ENCODE measurements at places on chromosomes 1 and 21. TPM values are rescaled to one million over a fixed set of nuclear protein-coding genes. Genes with fewer than 3 reads are reported as not detected.

Gene ALDH9A1
- total RNA-seq, result 43.8 TPM

Gene IFFO2
- total RNA-seq, result 36.8 TPM

Gene ZNF593OS
- total RNA-seq, result not detected

Gene CD164L2
- not detected for total RNA-seq

Gene PLPPR4
- not detected for total RNA-seq

Gene AVPR1B
- total RNA-seq, result not detected

DNA sequence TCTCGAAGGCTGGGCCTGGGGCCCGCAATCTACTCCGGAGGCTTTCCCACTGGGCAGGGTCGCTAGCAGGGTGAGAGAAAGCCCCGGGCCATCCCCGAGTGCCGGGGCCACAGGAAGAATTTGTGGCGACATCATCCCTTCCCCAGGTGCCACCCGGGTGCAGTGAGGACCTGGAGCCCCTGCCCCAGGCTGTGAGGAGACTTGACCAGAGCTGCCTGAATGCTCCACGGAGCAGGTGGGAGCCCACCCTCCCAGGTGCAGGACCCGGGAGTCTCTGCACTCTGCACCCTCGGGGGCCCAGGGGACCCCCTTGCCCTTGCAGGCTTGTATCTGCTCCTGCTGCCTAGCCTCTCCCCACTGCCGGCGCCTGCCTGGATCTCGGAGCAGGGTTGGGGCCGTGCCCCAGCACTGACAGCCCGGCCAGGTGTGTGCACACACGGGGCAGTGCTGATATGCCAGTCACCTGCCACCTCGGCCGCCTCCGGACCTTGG is 67.5 kb upstream of the RGS7 start:
- no peaks in the 10 kb centered on the region for H3K36me3 ChIP-seq
- no peak overlapping the region for H3K4me3 ChIP-seq
- H3K27ac ChIP-seq, result no peak overlapping the region
- peaks cover 3% of the 10 kb centered on the region for H3K4me1 ChIP-seq
- no peak for DNase-seq
- peaks cover 60% of the 10 kb centered on the region for H3K27me3 ChIP-seq

DNA sequence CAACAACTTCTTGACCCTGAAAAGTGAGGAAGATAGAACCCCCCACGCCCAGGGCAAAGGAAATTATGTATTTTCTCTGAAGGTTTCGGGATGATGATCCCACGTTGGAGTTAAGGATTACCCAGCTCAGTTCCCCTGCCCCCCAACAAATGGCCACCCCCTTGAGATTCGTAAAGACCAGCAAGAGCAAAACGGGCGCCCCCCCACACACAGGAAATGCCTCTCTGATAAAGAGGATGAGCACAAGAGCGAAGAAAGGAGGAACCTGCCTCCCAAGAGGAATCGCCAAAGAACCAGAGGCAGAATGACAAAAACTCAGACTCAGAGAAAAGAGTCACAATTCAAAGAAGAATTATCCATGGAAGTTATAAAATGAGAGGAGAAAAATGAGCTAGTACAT is 576.9 kb downstream of the MATN1 start:
- H3K27ac ChIP-seq, result no peak overlapping the region
- H3K27me3 ChIP-seq, result peaks cover 1% of the 10 kb centered on the region
- H3K4me3 ChIP-seq, result no peak overlapping the region
- no peaks in the 10 kb centered on the region for H3K4me1 ChIP-seq

DNA sequence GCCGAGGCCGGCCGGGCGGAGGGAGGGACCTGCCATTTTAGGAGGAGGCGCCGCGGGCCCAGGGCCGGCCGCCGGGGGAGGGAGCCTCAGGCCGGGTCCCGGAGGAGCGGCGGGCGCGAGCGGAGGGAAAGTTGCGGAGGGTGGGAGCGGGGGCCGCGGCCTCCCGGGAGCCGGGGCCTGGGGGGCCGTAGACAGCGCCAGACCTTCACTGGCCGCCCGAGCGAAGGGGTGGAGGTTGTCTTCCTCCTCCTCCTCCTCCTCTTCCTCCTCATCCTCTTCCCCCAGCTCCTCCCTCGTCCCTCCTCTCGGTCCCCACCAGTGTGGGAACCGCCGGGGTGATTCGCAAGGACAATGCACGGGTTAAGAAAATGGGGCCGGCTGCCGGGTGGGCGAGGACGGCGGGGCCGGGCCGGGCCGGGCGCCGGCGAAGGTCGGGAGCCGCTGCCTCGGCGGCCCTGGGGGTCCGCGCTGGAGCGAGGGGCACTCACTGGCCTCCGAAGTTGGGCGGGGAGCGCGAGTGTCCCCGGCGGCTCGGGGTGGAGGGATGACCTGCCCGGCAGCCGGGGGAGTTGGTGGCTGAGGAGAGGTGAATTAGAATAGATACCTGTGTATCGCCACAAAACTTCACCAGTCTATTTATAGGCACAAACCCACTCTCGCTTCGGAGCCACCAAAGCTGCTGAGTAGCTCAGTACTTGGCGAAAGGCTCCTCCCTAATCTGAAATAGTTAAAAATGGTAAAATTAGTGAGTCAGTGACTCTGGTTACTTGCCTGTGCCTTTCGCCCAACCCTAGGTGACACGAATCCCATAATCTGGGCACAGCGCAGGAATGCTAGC is 1.3 kb downstream of the DYRK1A start:
- peaks cover 9% of the 10 kb centered on the region for H3K36me3 ChIP-seq
- H3K4me1 ChIP-seq, result peaks cover 47% of the 10 kb centered on the region
- peak overlapping the region; percentile 93 for H3K4me3 ChIP-seq
- peak; percentile 83 for DNase-seq
- peak overlapping the region; percentile 90 for H3K27ac ChIP-seq
- peaks cover 3% of the 10 kb centered on the region for H3K27me3 ChIP-seq

GRCh38 chr1:59431566-59432294 is 134.8 kb downstream of the FGGY start:
- peak overlapping the region; percentile 38 for H3K27ac ChIP-seq
- peak; percentile 43 for DNase-seq
- H3K4me3 ChIP-seq, result no peak overlapping the region
- H3K27me3 ChIP-seq, result no peaks in the 10 kb centered on the region
- H3K36me3 ChIP-seq, result no peaks in the 10 kb centered on the region
- H3K4me1 ChIP-seq, result peaks cover 31% of the 10 kb centered on the region

GRCh38 chr1:235019961-235020360 is 108.7 kb downstream of the TOMM20 start:
- peaks cover 77% of the 10 kb centered on the region for H3K4me1 ChIP-seq
- peaks cover 9% of the 10 kb centered on the region for H3K36me3 ChIP-seq
- H3K4me3 ChIP-seq, result peak overlapping the region; percentile 15
- no peak for DNase-seq
- no peaks in the 10 kb centered on the region for H3K27me3 ChIP-seq

- H3K27me3 ChIP-seq, result peaks cover 2% of the 10 kb centered on the region
- H3K36me3 ChIP-seq, result no peaks in the 10 kb centered on the region
- no peak for DNase-seq
- H3K4me3 ChIP-seq, result no peak overlapping the region
- no peak overlapping the region for H3K27ac ChIP-seq
- H3K4me1 ChIP-seq, result no peaks in the 10 kb centered on the region
These were observed 354.7 kb downstream of the KCNH1 start for GRCh38 chr1:210779269-210779668.

GRCh38 chr1:42164551-42165420 is at the start of gene GUCA2A:
TSS of gene GUCA2A (minus strand) at chr1:42164745. CDS start at chr1:42164712, 33 bp downstream.
- H3K4me1 ChIP-seq, result peaks cover 2% of the 10 kb centered on the region
- no peak within 1 kb of the TSS for H3K4me3 ChIP-seq
- peaks cover 4% of the 10 kb centered on the region for H3K27me3 ChIP-seq
- H3K36me3 ChIP-seq, result no peaks in the 10 kb centered on the region

DNA sequence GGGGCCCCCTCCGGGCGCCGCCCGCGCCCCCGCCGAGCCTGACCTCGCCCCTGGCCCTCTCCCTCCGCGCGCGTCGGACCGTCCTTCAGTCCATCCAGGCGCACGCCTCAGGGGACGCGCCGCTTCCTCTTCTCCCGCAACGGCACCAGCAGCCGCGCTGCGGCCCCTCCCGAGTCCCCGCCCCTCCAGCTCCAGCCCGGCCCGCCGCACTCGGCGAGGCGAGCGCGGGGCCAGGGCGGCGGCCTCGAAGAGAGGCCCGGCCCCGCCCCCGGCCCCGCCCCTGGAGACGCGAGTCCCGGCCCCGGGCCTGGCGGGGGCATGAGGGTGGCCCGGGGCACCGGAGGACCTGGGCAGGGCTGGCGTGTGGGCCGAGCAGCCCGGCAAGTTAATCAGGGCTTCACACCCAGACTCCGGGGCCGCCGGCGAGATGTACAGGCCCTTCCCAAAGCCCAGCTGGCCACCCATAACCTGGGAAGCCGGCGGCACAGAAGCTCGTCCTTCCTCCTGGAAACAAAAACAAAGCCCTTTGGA is at the start of gene IGSF3:
TSS of gene IGSF3 (minus strand) at position 159 of the 531 bp plus-strand sequence. CDS start 1,407 bp downstream, outside the sequence.
- H3K27me3 ChIP-seq, result peaks cover 62% of the 10 kb centered on the region
- H3K4me3 ChIP-seq, result peak within 1 kb of the TSS; percentile 82
- H3K4me1 ChIP-seq, result peaks cover 8% of the 10 kb centered on the region
- H3K36me3 ChIP-seq, result no peaks in the 10 kb centered on the region
- peak; percentile 84 for DNase-seq

GRCh38 chr1:20184997-20185833 is 681 bp upstream of the UBXN10 start:
- H3K4me1 ChIP-seq, result peaks cover 55% of the 10 kb centered on the region
- H3K36me3 ChIP-seq, result peaks cover 12% of the 10 kb centered on the region
- H3K27ac ChIP-seq, result peak overlapping the region; percentile 97
- peak overlapping the region; percentile 80 for H3K4me3 ChIP-seq

All from activated CD4-positive, alpha-beta T cell treated with anti-CD3 and anti-CD28 coated beads, Interleukin-2, amount 10 ng/mL, durations not matched to agents 24 days and 14 days (primary cell).